Activated CD4-positive, alpha-beta memory T cell treated with anti-CD3 and anti-CD28 coated beads, Interleukin-2, amount 10 ng/mL, durations not matched to agents 7 days and 5 days (primary cell): ENCODE measurements at places on chromosomes 5 and 9.

- DNase-seq, result no peak
These were observed 24.8 kb upstream of the ANKRD33B start for GRCh38 chr5:10538789-10539686.

DNA sequence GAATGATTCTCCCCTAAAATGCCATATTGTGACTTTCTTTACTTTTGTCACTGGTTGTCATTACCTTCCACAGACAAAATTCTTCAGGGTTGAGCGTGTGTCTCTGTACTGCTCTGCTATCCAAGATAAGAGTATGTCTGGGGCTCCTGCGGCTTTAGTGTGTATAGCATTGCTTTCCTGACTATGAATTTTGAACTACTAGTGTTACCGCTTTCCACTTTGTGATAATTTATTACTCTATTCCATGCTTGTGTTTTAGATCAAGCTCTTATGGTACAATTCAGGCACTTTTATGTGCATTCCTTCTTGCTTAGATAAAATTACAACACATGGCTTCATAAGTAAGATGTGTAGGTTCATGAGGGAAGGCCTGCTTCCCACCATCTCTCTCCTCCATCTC, 51.5 kb upstream of the MEF2C start:
- DNase-seq, result no peak

- no peak for DNase-seq
These were observed 591.6 kb upstream of the CYLC2 start for GRCh38 chr9:102403514-102403913.

GRCh38 chr9:79357616-79358015, 214.1 kb upstream of the TLE4 start:
- no peak for DNase-seq

DNA sequence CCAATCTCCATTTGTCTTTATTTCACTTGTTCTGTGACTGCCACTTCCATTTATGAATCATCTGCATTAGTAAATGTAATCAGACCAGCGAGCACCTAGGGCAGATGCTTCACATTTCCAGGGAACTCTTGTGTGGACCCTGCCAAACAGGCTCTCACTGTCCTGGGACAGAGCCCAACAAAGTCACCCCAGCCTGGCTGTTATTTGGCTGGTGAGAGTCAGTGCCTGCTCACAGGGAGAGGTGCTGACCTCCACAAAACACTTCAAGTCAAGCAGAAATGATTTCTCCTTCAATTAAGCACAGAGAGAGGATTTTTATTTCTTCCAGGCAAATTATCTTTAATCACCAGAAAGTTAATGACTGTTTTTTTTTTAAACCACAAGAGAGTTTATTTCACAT, 568.0 kb downstream of the MTRR start:
- no peak for DNase-seq

- no peak for DNase-seq
These were observed 196.3 kb downstream of the ZNF462 start for GRCh38 chr9:107059220-107059619.

DNA sequence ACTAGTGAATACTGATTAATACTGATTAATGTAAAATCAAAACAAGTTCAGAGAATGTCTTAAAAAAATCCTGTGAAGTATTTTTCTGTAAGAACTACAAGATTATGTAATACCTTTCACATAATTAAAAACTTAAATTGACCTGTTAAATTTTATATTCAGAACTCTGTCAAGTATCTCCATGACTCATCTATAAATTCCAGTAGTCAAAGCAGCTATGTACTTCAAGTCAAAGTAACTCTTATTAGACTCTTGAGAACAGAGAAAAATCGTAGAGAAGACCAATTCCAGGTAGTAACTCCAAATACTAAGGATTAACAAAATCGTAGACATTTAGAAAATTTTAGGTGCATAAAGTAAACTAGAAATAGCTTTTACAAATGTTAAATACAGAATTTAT, 77.1 kb downstream of the HOMER1 start:
- DNase-seq, result no peak

DNA sequence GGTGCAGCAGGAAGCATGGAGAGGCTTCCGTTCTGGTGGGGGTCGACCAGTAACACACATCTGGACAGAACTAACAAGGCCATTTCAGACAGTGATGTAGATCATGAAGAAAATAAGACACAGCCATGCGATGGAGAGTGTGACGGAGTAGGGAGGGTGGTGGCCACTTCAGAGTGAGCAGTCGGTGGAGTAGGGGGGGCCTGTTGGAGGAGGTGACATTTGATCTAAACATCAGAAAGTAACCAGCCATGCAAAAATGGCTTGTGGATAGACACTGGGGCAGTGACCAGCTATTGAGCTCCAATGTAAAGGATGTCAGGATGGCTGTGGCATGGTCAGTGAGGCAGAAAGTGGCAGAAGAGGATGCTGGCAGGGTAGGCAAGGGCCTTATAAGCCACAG, 65.9 kb downstream of the PPARGC1B start:
- DNase-seq, result no peak

GRCh38 chr9:84285381-84285780, 55.2 kb downstream of the SLC28A3 start:
- DNase-seq, result no peak

DNA sequence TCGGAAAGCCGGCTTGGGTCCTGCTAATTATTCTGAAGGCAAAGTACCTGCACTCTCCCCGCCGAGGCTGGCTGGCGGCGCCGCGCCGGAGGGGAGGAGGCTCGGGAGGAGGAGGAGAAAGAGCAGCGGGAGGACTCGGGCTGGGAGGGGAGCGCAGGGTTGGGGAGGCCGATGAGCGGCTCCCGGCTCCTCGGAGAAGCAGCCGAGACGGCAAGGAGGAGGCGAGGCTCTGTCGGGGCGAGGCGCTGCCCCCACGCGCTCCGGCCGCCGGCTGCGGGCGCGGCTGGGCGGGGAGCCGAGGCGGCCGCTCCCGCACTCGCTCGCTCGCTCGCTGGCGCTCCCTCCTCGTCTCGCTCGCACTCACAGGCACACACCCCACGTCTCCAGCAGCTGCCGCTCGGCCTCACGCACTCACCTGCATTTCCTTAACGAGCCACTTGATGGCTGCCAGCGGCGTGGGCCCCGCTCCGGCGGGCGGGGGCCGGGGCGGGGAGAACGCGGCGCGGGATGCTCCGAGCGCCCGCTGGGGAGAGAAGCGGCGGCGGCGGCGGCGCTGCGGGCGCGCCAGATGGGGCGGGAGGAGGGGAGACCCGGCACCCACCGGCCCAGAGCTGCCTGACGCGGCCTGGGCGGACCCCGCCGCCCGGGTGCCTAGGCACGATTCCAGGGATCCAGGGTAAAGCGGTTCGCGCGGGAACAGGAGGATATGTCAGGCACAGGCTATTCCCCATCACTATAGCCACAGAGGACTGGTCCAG, at the start of gene PTPRD:
PTPRD (minus strand) TSS at position 362 of the 758 bp plus-strand sequence.
- DNase-seq, result peak; percentile 21

DNA sequence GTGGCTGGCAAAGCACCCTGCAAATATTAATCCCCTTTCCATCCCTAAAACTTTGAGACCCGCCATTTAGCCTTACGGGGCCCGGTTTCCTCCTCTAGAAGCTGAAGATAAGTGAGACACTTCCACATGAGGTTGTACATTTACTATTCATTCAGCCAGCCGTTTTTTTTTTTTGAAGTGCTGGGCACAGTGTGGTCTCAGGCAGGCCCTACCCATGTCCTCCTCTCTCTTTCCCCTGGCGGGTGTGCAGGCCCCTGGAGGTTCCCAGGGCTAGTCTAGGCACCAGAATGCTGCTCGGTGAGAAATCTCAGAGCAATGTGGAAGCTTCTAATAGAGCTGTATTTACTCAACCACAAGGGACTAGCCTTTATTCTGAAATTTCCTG, 107.4 kb upstream of the LARP1 start:
- DNase-seq, result no peak

GRCh38 chr5:388266-389196, 54.4 kb upstream of the EXOC3 start:
- DNase-seq, result peak; percentile 15

GRCh38 chr5:159224471-159224870, 15.1 kb upstream of the RNF145 start:
- no peak for DNase-seq

DNA sequence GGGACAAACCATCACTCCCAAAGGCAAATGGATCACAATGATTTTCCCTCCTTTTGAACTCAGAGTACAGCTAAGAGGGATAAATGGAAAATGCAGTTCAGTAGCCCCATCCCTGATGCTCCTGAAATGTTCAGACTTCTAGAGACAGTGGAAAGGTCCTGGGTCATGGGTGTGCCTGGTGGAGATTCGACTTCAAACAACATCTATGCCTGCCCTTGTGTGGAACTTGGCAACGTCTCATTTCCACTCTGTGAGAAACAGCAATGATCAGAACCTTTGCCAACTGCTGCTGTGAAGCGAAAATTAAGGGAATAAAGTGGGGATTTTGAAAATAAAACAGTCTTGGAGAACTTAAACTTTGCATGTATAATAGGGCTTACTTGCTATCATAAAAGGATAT, 778.1 kb downstream of the SEMA5A start:
- DNase-seq, result no peak

GRCh38 chr9:136943291-136944211, 987 bp downstream of the FBXW5 start:
- peak; percentile 57 for DNase-seq

DNA sequence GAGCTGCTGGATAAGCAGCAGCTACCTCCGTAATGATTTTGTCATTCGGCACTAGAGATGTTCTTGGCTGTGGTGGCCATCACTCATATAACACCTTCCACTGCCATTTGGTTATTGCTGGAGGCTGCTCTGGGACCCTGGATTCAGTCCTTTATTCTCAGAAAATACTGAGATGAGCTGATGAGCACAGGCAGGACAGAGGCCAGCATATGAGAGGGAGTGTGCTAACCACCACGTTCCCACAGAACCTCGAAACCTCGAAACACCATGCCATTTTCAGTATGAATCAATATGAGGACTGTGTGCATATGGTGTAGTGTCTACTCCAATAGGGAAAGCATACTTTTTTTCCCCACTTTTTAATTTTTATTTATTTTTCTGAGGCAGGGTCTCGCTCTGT, 56.6 kb downstream of the ADAM19 start:
- peak; percentile 62 for DNase-seq

DNA sequence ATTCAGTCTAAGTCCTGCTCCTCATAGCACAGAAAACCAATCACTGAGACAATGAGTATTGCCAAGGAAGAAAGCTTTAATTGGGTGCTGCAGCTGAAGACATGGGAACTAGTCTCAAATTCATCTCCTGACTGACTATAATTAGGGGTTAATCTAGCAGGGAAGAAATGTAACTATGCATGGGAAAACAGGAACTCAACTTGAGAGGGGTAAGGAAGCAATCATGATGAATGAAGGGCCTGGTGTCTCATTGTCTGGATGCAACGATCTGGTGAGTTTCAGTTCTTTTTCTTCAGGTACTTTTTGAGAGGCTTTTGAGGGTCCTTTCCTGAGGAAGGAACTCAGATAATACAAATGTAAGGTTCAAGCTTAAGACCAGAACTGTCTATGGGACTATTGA, 24.0 kb upstream of the OCLN start:
- no peak for DNase-seq

DNA sequence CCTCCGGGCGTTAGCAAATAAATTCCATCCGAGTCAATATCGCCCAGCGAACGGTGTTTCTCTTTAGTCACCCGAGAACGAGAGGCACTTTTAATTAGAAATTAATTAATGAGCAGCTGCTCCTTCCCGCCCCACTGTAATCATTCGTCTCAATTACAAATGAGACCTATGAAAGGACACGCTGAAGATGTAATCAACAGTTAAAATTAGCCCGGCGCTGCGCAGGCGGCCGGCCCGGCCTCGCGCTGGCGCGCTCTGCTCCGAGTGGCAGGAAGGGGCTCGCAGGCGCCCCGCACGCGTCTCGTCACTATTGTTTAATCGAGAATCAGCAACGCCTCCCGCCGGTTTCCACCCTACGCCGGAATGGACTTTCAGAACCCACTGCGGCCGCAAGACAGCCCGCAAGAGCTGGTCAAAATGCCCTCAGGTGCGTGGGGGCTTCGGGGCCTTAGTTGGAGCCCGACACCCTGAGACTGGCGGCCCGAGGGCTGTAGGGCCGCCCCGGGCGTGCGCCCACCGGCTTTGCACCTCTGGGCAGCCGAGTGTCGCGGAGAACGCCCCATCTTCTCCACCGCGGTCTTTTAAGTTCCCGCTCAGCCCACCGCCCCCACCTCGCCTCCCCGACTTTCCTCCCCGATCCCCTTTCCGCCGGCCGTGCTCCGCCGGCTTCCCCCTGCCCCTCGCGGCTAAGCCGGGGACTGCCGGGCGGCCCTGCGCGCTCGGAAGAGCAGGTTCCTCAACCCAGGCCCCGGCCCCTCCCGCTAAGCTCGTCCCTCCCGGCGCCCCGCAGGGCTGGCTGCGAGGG, 597 bp upstream of the IRX4 start:
- DNase-seq, result no peak

DNA sequence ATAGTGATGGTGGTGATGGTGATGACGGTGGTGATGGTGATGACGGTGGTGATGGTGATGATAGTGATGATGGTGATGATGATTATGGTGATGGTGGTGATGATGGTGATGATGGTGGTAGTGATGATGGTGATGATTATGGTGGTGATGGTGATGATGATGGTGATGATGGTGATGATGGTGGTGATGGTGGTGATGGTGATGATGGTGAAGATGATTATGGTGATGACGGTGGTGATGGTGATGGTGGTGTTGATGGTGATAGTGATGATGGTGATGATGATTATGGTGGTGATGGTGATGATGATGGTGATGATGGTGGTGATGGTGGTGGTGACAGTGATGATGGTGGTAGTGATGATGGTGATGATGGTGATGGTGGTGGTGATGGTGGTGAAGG, 149.2 kb upstream of the IRX1 start:
- DNase-seq, result no peak

- no peak for DNase-seq
These were observed 424.0 kb upstream of the ZNF462 start for GRCh38 chr9:106438928-106439327.

GRCh38 chr9:8648271-8648845, 848.8 kb upstream of the DMAC1 start:
- DNase-seq, result no peak

DNA sequence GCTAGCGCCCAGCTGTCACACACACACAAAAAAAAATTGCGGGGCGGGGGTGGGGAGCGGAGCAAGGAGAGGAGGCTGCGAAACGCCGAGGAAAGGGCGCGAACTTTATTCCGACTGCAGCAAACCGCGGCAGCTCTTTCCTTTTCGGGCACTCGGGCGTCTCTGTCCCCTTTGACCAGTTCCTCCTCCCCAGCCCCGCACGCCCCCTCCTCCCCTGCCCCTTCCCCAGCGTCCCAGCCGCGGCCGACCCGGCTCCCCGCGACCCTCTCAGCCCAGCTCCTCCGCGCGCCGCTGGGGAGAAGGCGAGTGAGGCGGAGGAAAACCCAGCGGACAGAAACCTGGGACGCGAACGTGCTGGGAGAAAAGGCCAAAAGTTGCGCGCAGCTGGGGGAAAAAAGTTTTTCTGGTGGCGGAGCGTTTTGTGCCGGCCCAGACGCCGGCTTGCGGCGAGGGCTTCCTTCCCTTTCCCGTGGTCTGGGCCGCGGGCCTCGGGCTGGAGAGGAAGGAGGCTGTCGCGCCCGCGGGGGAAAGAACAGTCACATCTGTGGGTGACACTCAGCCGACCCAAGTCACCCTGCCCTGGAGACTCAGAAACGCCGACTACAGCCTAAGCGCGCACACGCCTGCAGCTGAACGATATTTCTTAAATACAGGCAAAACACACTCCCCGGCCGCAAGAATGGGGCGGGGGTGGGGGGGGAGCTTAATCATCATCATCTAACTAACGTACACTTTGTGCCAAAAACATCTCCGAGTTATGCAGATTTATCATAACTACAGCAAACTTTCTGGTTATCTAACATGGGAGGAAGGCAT, 1.1 kb upstream of the BNC2 start:
- no peak for DNase-seq
